ENCODE measurements at places on chromosomes 16 and 17.
A peak's percentile ranks its signal among the peaks of the same experiment; 100 is the strongest.

- DNase-seq, result no peak
Observed at GRCh38 chr16:35144212-35144932, 1685.0 kb downstream of the TP53TG3F start.

DNA sequence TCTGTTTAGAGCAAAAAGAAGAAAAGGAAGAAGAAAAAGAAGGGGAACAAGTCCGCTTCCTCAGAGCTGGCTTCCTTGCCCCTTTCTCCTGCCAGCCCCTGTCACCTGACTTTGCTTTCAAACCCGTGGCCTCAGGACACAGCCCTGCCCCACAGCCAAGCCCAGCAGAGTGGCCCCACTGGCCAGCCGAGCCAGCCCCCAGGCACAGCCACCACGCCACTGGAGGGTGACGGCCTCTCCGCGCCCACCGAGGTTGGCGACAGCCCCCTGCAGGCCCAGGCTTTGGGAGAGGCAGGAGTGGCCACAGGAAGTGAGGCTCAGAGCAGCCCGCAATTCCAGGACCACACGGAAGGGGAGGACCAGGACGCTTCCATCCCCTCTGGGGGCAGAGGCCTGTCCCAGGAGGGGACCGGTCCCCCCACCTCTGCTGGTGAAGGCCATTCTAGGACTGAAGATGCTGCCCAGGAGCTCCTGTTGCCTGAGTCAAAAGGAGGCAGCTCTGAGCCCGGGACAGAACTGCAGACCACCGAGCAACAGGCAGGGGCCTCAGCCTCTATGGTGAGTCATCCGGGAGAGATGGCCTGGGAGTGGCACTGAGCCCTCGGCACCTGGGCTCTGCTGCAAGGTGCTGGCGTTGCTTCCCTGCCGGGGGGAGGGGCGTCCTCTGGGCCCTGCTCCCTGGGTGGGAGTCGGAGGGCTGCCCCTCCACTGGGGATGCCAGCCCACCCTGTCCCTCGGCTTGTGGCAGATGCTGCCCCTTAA, 27.3 kb downstream of the RNF213 start:
- no peak for DNase-seq

- no peak for DNase-seq
Observed at GRCh38 chr17:18859256-18859655, 1.3 kb downstream of the PRPSAP2 start.

GRCh38 chr17:46092991-46093390, 93.9 kb downstream of the STH start:
- DNase-seq, result no peak

DNA sequence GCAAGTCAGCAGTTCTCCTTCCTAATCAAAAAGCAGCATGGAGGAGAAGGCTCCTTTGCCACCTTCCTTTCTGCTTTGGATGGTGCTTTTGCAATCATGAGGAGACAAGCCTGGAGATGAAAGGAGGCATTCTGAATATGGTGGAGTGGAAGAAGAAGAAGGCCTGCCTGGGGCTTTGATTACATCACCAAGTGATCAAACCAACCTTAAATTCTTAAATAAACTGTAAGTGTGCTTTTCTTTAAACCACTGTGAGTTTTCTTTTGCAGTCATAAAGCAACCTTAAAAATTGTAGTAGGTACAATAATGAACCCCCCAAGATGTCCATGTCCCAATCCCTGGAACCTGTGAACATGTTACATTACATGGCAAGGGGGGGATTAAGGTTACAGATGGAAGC, 31.7 kb upstream of the IL21R start:
- DNase-seq, result no peak

- DNase-seq, result no peak
Observed at GRCh38 chr17:73686126-73686525, 41.9 kb upstream of the SDK2 start.

DNA sequence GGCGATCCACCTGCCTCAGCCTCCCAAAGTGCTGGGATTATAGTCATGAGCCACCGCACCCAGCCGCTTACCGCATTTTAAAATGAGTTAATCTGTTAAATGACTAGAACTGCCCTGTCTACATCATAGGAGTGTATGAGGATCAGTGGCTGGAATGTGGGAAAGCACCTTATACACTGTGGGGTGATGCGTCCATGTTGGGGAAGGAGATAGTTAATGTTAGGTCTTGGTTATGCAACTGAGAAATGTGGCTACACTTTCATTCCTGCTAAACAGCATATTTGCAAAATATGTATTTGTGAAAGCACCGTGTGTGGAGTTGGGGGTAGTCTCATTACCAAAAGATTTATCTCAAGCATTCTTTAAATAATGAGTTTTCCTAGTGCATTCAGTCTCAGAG, 107.6 kb downstream of the SPACA3 start:
- DNase-seq, result no peak

GRCh38 chr17:8382880-8383142, 182 bp downstream of the RPL26 start:
- no peak for DNase-seq

DNA sequence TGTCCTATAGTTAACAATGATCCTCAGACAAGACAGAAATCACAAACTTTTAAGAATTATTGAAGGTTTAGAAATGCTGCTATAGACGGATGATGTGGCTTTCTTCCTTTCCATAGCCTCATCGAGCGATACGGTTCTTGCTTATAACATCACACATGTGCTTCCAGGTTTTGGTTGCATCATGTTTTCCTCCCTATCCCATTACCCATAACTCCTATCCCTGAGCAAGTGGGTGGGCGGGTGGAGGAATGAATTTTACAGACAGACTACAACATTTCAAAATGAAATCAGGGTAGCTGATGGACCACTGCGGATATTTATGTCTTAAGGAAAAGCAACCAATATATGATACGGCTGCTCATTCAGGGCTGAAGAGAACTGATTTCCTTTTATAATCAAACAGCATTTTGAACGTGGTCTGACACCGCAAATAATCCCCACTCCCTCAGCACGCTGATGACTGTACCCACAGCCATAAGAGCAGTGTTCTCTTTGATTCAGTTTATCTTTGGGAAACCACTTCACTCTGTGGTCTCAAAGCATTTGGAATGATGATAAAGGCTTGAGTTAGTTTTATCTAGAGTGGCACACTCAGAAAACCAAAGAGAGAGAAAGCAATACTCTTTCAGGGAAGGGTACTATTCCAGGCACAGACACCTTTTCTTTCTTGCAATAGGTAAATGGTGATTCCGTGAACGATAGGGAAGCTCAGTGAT, 4.6 kb upstream of the AKTIP start:
- no peak for DNase-seq

GRCh38 chr16:51637770-51638094, 486.7 kb upstream of the SALL1 start:
- DNase-seq, result no peak

DNA sequence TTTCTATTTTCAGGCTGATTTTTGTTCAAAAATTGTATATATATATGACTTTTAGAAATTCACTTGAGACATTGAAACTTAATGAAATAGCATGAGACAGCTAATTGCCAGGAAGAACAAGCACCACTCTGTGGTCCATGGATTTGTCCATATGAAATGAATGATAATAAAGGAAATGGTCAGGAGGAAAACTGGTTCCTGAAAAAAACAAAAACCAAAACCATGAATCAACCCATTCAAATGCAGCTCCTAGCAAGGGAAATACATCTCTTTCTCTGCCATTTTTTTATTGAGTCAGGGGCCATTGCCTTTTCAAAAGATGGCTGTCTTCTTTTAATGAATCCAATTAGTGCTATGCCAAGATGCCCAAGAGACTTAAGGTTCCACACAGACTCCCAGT, 230.7 kb downstream of the SLC39A11 start:
- no peak for DNase-seq

GRCh38 chr16:17817260-17817659, 346.5 kb upstream of the XYLT1 start:
- DNase-seq, result no peak

GRCh38 chr17:32546031-32546444, 59.2 kb downstream of the CDK5R1 start:
- no peak for DNase-seq

- DNase-seq, result no peak
Observed at GRCh38 chr17:1643999-1644492, 1.5 kb downstream of the SCARF1 start.

GRCh38 chr16:21704733-21705132, 41.0 kb downstream of the OTOA start:
- DNase-seq, result no peak

GRCh38 chr17:62140836-62141235, 75.8 kb upstream of the MED13 start:
- DNase-seq, result no peak

- DNase-seq, result no peak
Observed at GRCh38 chr17:56038131-56038530, 115.1 kb upstream of the ANKFN1 start.

DNA sequence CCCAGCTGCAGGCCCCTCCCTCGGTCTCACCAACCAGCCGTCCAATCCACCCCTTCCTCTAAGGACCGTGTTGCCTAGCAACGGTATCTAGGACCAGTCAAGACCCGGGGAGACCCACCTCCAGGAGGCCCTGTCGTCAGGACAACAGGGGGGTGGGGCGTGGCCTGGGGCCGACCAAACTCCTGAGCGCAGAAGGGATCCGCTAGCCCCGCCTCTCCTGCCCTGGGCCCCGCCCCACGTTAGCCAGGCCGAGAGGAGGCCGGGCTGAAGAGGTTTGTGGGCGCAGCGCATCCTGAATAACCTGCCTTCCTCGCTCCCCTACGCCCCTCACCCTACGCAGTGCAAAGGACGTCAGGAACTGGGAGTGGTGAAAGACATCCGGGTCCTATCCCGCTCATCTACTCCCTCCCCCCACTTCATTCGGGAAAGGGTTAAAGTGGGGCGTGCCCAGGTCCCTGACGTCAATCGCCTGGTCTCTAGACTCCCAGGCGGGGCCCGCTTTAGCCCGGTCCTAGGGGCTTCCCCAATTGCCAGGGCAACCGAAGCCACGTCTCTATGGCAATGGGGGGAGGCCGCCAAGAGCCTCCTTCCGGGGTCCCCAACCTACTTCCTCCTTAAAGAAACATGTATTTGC, 14.7 kb downstream of the DLG4 start:
- peak; percentile 62 for DNase-seq

DNA sequence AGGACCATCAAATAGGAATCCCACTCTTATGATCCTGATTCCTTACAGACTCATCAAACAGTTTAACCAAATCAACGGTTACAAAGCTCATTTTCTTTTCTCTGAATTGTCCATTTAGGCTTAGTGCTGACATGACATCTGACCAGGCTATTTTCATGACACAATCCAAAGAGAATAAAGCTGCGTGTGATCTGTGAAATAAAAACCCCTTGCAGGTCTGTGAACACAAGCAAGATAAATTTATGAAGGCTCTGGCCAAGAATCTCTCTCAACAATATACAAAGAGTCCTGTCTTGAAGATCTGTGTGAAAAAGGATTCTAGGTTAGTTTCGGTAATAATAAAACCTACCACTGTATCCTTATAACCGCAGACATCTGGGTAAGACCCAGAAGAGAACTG, 22.0 kb downstream of the COG1 start:
- no peak for DNase-seq

DNA sequence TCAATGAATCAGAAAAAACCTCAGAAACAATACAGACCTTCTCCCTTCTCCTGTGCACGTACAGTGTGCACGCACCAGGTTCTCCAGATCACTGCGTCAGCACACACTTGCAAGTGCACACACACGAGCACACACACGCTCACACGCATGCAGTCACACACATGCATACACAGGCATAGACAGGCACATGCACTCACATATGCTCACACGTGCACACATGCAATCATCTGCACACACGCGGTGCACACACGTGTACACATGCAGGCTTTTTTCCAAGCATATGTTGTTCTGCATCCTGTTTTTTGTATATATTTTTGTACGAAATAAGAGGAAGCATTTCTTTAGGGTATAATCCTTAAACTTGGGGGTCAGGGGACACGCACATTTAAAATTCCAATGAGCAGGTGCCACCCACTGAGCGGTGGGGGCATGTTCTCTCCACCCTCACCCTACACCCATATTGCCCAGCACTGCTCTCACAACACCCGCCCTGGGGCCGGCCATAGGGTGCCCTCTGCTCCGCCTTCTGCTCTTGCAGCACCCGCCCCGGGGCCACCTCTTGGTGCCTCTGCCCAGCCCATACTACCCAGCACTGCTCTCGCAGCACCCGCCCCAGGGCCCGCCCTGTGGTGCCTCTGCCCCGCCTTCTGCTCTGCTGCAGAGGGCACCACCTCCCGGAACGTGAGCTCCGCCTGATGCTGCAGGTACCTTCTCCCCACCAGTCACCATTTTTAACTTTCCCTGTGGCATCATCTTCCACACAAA, 20.9 kb downstream of the KLHDC4 start:
- no peak for DNase-seq

DNA sequence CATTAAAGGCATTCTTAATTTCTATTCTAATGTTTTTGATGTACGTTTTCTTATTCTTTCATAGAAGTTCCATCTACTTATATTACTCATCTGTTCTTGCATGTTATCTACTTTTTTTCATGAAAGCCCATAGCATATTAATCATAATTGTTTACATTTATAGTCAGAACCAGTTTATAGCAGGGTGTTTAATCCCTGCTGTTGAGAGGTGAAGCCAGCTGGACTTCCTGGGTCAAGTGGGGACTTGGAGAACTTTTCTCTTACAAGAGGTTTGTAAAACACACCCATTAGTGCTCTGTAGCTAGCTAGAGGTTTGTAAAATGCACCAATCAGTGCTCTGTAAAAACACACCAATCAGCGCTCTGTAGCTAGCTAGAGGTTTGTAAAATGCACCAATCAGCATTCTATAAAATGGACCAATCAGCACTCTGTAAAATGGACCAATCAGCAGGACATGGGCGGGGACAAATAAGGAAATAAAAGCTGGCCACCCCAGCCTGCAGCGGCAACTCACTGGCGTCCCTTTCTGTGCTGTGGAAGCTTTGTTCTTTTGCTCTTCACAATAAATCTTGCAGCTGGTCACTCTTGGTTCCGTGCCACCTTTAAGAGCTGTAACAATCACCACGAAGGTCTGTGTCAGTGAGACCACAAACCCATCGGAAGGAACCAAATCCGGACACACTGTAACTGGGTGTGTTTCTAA, 120.6 kb downstream of the TANC2 start:
- DNase-seq, result no peak

- no peak for DNase-seq
Observed at GRCh38 chr17:40022961-40023541, 7.8 kb downstream of the CSF3 start.

DNA sequence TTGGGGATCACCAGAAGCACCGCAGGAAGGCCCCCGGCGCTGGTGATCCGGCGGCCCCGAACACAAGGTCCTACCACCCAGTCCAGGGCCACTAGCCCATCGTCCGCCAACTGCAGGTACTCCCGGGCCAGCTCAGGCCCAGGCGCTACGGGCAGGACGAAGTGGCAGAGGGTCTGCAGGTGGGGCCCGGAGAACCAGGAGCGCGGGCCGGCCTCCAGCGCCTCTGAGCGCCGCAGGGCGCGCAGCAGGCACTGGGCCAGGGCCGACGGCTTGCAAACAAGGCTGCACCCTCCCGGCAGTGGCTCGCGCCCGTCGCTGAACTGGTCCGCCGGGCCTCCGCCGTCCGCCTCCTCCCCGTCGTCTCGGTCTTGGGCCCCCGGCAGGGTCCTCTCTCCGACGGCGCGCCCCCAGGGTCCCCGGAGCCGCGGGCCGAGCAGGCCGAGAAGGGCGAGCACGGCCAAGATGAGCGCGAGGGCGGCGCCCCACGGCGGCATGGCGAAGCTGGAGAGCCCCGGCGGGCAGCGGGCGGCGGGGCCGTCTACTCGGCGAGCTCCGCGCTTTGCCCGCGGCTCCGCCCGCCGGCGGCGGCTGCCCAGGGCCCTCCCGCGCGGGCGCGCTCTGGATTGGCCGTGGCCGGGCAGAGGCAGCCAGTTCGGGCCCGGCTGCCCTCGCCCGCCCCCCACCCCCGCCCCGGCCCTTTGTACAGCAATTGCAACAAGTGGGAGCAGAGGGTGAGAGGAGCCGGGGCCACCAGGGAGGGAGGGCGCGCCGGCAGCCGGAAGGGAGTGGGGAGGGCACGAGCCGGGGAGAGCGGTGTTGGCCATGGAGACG, at the start of gene ABHD15:
TSS of gene ABHD15 (minus strand) at position 565 of the 831 bp plus-strand sequence. CDS start at position 494, 71 bp downstream.
- DNase-seq, result no peak

Data from esophagus squamous epithelium (tissue), 5 donors.